ENCODE measurements at places on chromosomes 2 and 18. TPM values are rescaled to one million over a fixed set of nuclear protein-coding genes. Genes with fewer than 3 reads are reported as not detected.

HOXD3 gene
- total RNA-seq = not detected

EFR3B gene
- 0.61 TPM for total RNA-seq

LYPD1 gene
- total RNA-seq = not detected

BARD1 gene
- total RNA-seq = 44.6 TPM

DNA sequence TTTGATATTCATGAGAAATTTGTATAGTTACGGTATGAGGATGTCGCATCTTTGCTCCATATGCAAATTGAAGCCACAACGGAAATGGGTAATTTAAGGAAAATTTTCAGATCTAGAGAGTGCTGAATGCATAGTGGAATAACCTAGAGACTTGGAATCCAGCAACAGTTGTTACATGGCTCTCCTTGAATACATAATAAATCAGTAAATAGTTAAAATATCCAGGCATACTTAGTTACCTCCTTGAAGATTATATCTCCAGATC is 5.4 kb downstream of the REG1A start:
- no peaks in the 10 kb centered on the region for H3K4me1 ChIP-seq
- H3K4me3 ChIP-seq = no peak overlapping the region
- H3K36me3 ChIP-seq = no peaks in the 10 kb centered on the region
- no peak for DNase-seq
- H3K27me3 ChIP-seq = no peaks in the 10 kb centered on the region

DNA sequence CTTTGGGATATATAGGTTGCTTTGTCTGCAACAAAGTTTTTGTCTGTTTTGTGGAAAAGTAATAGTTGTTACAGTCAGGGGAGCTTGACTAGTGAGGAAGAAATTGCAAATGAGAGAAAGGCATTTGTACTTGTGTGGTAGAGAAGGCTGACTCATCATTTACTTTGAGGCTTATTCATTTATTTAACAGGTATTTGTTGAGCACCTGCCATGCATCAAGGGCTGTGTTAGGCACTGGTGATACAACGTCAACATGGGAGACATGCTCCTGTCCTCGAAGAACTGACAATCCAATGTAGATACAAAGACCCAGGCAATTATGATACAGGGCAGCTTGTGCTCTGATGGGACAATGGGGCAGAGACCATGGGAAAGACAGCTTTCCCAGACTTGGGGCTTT is 79.5 kb downstream of the UPP2 start:
- H3K27ac ChIP-seq = no peak overlapping the region
- no peak for DNase-seq
- no peak overlapping the region for H3K4me3 ChIP-seq
- H3K36me3 ChIP-seq = no peaks in the 10 kb centered on the region
- H3K4me1 ChIP-seq = no peaks in the 10 kb centered on the region

GRCh38 chr2:7801212-7801611 is 880.6 kb upstream of the ID2 start:
- H3K4me3 ChIP-seq = no peak overlapping the region
- H3K36me3 ChIP-seq = peaks cover 28% of the 10 kb centered on the region
- H3K27ac ChIP-seq = no peak overlapping the region
- no peak for DNase-seq
- H3K27me3 ChIP-seq = no peaks in the 10 kb centered on the region

SPATA3 gene
- 1.2 TPM for total RNA-seq

TRAPPC12 gene
- 75.8 TPM for total RNA-seq

SERPINB4 gene
- not detected for total RNA-seq

C2orf80 gene
- not detected for total RNA-seq

GRCh38 chr2:205822579-205822978 is 140.3 kb downstream of the NRP2 start:
- no peak overlapping the region for H3K27ac ChIP-seq
- no peak overlapping the region for H3K4me3 ChIP-seq
- H3K27me3 ChIP-seq = peaks cover 5% of the 10 kb centered on the region
- no peak for DNase-seq
- no peaks in the 10 kb centered on the region for H3K4me1 ChIP-seq
- no peaks in the 10 kb centered on the region for H3K36me3 ChIP-seq

DNA sequence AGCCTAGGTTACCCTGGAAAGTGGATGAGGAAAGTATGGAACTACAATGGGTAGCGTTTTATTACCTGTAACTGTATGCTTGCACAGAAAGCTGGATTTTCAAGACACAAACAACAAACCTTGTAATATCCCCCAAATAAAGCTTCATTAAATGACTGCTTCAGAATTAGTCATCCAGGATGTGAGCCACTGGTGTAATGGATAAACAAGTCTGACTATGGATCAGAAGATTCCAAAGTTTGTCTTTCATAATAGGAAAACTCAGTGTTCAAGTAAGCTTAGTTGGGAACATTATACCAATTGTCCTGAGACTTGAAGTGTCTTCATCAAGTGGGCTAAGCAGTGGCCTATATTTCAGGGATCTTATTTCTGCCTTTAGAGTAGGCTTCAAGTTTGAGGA is 518.8 kb downstream of the LRP1B start:
- no peaks in the 10 kb centered on the region for H3K27me3 ChIP-seq
- H3K27ac ChIP-seq = no peak overlapping the region
- DNase-seq = no peak
- H3K4me3 ChIP-seq = no peak overlapping the region
- no peaks in the 10 kb centered on the region for H3K4me1 ChIP-seq
- H3K36me3 ChIP-seq = no peaks in the 10 kb centered on the region

- no peak overlapping the region for H3K27ac ChIP-seq
- H3K4me1 ChIP-seq = peaks cover 26% of the 10 kb centered on the region
- H3K36me3 ChIP-seq = peaks cover 1% of the 10 kb centered on the region
- no peak for DNase-seq
- no peak overlapping the region for H3K4me3 ChIP-seq
- no peaks in the 10 kb centered on the region for H3K27me3 ChIP-seq
These were observed 86.9 kb upstream of the MGAT5 start for GRCh38 chr2:134167015-134167414.

TRABD2A gene
- total RNA-seq = 30.2 TPM

DNA sequence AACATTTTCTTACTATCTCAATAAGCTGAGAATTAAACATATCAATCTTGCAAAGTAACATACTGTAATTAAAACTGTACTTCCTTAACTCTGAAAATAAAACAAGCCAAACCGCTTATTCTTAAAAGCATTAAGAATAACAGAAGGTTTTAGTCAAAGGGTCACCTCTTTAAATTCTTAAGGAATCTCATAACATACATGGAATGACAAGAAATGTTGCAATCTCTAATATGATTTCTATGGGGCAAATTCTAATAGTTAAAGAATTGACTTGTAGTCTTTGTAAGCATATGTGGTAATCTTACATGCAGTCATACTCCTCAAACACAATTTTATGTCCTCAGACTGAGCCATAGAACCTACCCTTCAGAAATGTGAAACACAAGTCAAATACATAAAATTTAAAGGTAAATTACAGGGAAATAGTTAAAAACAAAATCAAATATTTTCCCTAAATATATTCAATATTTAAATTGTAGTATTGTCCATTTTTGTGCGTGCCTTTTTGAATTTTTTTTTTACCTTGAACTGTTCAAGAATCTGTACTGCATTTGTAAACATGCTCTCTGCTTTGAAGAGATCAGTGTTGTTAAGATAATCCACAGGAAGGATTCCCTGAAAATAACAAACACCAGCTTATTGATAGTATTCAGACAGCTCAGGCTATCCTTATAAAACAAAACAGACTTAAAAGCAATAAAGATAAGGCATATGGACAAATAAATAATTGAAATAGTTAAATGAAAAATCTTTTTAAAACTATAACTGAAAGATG is 48.2 kb downstream of the PIGN start:
- H3K27ac ChIP-seq = no peak overlapping the region
- H3K36me3 ChIP-seq = peaks cover 8% of the 10 kb centered on the region
- H3K27me3 ChIP-seq = no peaks in the 10 kb centered on the region
- no peak overlapping the region for H3K4me3 ChIP-seq

ASIC4 gene
- 0.09 TPM for total RNA-seq

GRCh38 chr18:75170022-75170789 is 38.7 kb downstream of the PTGR3 start:
- no peak overlapping the region for H3K4me3 ChIP-seq
- no peaks in the 10 kb centered on the region for H3K4me1 ChIP-seq
- no peaks in the 10 kb centered on the region for H3K36me3 ChIP-seq
- H3K27me3 ChIP-seq = no peaks in the 10 kb centered on the region
- no peak for DNase-seq
- no peak overlapping the region for H3K27ac ChIP-seq

RAX gene
- total RNA-seq = not detected

HNRNPA3 gene
- total RNA-seq = 298 TPM

GRCh38 chr2:216974321-216975302 is 114.7 kb upstream of the TNP1 start:
- H3K27ac ChIP-seq = no peak overlapping the region
- peaks cover 2% of the 10 kb centered on the region for H3K27me3 ChIP-seq

GRCh38 chr2:176154576-176155252 is 2.4 kb upstream of the HOXD3 start:
- peaks cover 4% of the 10 kb centered on the region for H3K4me1 ChIP-seq
- H3K27me3 ChIP-seq = peaks cover 87% of the 10 kb centered on the region
- H3K4me3 ChIP-seq = no peak overlapping the region
- no peak overlapping the region for H3K27ac ChIP-seq
- peaks cover 2% of the 10 kb centered on the region for H3K36me3 ChIP-seq

- H3K27ac ChIP-seq = no peak overlapping the region
- peaks cover 36% of the 10 kb centered on the region for H3K36me3 ChIP-seq
- peaks cover 4% of the 10 kb centered on the region for H3K4me1 ChIP-seq
- DNase-seq = no peak
- no peak overlapping the region for H3K4me3 ChIP-seq
- no peaks in the 10 kb centered on the region for H3K27me3 ChIP-seq
These were observed 14.0 kb downstream of the STRADB start for GRCh38 chr2:201465524-201465971.

DNA sequence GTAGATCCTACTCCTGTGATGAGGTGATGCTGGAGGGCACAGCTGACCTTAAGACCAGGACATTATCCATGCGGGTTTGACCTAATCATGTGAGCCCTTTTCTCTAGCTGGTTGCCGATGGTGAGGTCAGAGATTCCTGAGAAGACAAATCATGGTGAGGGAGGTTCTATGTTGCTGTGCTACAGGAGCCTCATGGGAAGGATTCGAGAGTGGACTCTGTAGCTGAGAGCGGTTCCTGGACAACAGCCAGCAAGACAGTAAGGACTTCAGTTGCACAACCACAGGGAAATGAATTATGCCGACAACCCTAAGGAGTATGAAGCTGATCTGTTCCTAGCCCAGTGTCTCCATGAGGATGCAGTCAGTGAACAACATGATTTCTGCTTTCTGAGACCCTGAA is 80.4 kb downstream of the EPB41L3 start:
- no peak for DNase-seq
- H3K36me3 ChIP-seq = no peaks in the 10 kb centered on the region
- H3K27me3 ChIP-seq = peaks cover 6% of the 10 kb centered on the region

Data from activated CD8-positive, alpha-beta memory T cell treated with anti-CD3 and anti-CD28 coated beads, Interleukin-2, amount 10 ng/mL, durations not matched to agents 7 days and 5 days (primary cell).